ENCODE measurements at places on chromosomes 5 and 9.

GRCh38 chr5:107513337-107514085 lies 157.2 kb downstream of the EFNA5 start:
- no peak for DNase-seq

- no peak for DNase-seq
These were observed 24.0 kb upstream of the LTC4S start for GRCh38 chr5:179769796-179770195.

DNA sequence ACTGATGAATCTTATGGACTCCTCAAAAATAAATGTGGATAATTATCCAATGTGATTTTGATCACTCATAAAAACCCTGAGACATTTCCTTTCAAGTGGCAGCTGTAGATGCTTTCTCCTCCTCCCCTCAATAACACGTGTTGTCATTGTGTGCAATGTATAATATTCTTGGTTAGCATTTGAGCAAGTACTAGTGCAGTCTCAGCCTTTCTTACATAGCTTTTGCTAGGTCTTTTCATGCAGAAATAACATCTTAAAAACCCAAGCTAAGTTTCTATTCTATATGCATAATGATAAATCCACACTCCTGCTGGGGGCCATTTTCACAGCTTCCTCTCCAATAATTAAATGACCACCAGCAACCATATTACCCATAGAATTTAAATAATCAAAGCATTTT lies 1835.2 kb upstream of the NUDT12 start:
- no peak for DNase-seq

DNA sequence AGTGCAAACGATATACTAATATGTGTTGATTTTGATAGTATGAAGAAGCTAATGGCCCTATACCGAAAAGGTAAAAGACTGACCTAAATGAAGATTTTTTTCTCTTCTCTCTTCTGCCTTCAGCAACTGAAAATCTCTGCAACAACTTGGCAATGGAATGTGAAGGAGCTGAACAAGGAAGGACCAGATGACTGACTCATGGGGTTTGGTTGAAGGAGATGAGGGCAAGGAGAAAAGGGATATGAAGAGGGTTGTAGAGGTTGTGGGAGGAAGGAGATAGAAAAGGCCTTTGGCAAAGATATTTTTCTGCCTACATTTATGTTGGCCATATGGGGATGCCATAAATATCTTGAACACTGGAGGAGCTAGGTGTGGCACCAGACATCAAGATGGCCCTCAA lies 129.7 kb upstream of the CHD1 start:
- no peak for DNase-seq

GRCh38 chr5:95862671-95863382 lies 40.3 kb upstream of the GLRX start:
- no peak for DNase-seq

DNA sequence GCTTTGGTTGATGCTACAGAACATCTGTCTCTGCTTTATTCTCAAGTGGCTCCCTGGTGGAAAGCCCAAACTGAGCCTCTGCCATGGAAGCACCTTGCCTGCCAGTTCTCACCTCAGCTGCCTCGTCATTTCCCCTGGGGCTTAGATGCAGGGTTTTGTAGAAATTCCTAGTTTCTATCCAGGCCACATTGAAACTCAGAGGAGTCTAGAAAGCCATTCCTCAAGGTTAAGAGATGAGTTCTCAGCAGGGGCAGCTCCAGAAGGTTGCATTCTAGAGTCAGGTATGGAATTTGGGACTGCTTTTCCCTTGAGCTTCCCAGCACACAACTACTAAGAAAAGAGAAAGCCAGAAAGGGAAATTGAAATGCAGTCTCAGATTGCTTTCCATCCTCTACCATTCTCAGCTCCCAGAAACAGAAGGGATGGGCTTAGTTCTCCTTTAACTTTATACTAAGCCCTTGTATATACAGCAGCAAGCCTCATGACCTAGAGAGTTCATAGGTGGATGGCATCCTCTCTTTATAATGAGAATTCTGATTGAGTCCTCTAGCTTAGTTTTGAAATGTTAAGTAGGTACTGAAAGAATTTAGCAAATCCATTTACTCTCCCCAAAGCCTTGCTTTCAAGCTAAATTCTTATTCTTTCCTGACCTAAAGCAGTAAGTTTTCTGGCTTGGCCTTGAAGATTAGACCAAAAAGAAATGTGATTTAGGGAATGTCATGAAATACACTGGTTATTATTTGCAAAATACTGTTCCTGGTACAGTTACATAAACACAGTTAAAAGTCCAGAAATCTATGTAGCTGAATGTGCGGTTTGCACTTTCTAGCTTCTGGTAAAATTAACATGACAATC lies 66.0 kb upstream of the MEF2C start:
- no peak for DNase-seq

- DNase-seq = no peak
These were observed 71.4 kb downstream of the DAPK1 start for GRCh38 chr9:87569008-87569509.

All from caudate nucleus (tissue), 63 donors.